ENCODE measurements at places on chromosomes 2 and 18. TPM values are rescaled to one million over a fixed set of nuclear protein-coding genes. Genes with fewer than 3 reads are reported as not detected.

The EMX1 gene
- not detected for total RNA-seq

The GTF3C2 gene
- total RNA-seq = 44.8 TPM

The LGALSL gene
- total RNA-seq = 2.1 TPM

The KCNS3 gene
- 0.94 TPM for total RNA-seq

The SCYGR3 gene
- not detected for total RNA-seq

The ITGB6 gene
- 0.33 TPM for total RNA-seq

The ACOXL gene
- total RNA-seq = not detected

The LYPD6B gene
- total RNA-seq = 71.1 TPM

The NPHP1 gene
- 6.7 TPM for total RNA-seq

The IWS1 gene
- total RNA-seq = 31.9 TPM

The FTCDNL1 gene
- total RNA-seq = 0.64 TPM

The PPP1R1C gene
- total RNA-seq = 0.46 TPM

The SP110 gene
- 14.1 TPM for total RNA-seq

The TET3 gene
- total RNA-seq = 3.6 TPM

The USP14 gene
- 94.6 TPM for total RNA-seq

- no peak for DNase-seq
Observed at GRCh38 chr2:125169022-125169763, 1144.1 kb downstream of the CNTNAP5 start.

DNA sequence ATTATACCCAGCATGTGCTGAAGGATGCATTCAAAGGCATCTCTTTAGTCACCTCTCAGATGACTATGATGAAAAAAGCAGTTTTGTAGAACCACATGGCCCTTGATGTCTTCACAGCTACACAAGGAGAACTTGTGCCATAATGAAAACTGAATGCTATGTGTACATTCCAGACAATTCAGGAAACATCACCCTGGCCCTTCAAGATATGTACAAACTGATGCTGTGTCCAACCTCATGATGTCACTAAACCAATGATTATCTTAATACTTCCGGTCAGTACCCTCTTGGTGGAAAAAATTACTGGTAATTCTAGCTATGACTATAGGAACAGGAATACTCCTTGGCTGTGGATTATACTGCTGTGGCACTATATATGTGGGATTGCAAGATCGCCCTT, 20.0 kb downstream of the DUSP11 start:
- DNase-seq = peak; percentile 16

- DNase-seq = no peak
Observed at GRCh38 chr2:167361426-167361825, 473.1 kb downstream of the XIRP2 start.

GRCh38 chr18:9082711-9083510, 19.6 kb upstream of the NDUFV2 start:
- DNase-seq = no peak

- no peak for DNase-seq
Observed at GRCh38 chr2:70979626-70980025, 1.2 kb downstream of the ANKRD53 start.

- peak; percentile 24 for DNase-seq
Observed at GRCh38 chr2:179898873-179899272, 37.5 kb upstream of the ZNF385B start.

- DNase-seq = no peak
Observed at GRCh38 chr2:236963631-236964182, 122.0 kb upstream of the COPS8 start.

DNA sequence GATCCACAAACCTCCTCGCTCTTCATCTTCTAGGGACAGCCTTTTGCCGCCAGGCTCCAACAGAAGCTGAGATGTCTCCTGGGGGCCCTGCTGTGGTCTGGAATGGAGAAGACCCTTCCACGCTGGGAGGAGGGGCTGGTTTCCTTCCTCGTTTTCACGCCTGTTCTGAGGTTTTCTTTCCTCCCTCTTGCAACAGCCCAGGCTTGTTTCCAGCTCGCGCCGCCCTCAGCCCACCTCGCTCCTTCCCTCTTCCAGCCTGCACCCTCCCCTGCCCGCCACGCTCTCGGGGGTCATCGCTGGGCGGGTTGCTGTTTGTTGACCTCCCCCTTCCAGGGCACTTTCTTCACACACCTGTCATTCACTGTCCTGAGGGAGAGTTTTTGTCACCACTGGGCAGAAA, 55.4 kb downstream of the VAPA start:
- no peak for DNase-seq

GRCh38 chr2:71309-72035, 25.2 kb upstream of the FAM110C start:
- no peak for DNase-seq

GRCh38 chr18:32255570-32255969, 65.7 kb downstream of the MEP1B start:
- DNase-seq = no peak

DNA sequence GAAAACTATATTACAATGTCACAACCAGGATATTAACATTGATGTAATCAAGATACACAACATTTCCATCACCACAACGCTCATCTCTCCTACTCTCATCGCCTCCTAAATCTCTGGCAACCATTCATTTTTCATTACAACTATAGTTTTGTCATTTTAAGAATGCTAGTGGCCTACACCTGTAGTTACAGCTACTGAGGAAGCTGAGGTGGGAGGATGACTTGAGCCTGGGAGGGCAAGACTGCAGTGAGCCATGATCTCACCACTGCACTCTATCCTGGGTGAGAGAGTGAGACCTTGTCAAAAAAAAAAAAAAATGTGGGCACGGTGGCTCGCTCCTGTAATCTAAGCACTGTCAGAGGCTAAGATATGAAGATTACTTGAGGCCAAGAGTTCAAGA, 10.5 kb downstream of the PKP4 start:
- DNase-seq = no peak

GRCh38 chr18:64002581-64002980, 32.7 kb downstream of the SERPINB8 start:
- DNase-seq = no peak

DNA sequence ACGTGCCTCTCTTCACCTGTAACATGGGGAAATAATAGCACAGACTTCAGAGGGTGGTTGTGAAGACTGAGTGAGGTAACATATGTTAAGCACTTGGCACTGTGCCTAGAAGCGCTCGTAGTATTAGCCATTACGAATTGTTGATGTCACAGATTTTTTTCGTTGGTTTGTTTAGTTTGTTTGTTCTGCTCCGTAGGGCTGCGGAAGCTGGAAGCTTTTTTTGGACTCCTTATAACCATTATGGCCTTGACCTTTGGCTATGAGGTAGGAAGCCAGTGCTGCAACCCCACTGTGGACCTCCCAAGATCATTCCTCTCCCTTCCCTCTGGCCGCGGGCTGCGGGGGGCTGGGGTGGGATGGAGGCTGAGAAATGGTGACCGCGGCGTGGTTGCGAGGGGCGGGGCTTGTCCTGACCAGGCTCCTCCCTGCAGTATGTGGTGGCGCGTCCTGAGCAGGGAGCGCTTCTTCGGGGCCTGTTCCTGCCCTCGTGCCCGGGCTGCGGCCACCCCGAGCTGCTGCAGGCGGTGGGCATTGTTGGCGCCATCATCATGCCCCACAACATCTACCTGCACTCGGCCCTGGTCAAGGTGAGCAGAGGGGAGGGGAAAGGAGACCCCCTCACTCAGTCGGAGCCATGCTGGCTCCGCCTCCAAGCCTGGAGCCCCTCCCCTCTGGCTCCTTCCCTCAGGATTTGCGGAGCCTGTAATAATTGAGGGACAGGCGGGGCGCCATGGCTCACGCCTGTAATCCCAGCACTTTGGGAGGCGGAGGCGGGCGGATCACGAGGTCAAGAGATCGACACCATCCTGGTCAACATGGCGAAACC, 5.5 kb downstream of the SLC11A1 start:
- DNase-seq = peak; percentile 57

DNA sequence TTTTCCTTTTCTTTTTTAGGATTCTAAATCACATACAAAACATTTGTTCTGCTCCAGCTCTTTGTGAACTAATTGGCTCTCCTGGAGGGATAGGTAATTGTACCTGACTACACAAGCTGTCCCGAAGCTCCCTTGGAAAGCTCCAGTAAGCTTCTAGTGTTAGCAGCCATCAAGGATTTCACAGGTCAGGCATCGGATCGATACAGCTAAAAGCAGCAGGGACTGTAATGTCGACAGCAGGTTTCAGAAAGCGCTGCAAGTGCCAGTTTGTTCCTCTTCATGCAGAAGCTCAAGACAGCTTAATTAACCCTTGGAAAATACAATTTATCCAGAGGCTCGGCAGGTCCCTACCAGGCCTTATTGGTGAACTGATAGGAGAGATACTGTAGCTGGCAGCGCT, 87.2 kb upstream of the VRK2 start:
- DNase-seq = no peak

- no peak for DNase-seq
Observed at GRCh38 chr2:65999796-66000195, 435.1 kb upstream of the MEIS1 start.

GRCh38 chr2:126644630-126645191, 11.2 kb upstream of the GYPC start:
- DNase-seq = no peak

- no peak for DNase-seq
Observed at GRCh38 chr2:10039658-10040410, 3.5 kb upstream of the KLF11 start.

GRCh38 chr2:102442967-102443828, 20.2 kb downstream of the IL18RAP start:
- DNase-seq = peak; percentile 23

DNA sequence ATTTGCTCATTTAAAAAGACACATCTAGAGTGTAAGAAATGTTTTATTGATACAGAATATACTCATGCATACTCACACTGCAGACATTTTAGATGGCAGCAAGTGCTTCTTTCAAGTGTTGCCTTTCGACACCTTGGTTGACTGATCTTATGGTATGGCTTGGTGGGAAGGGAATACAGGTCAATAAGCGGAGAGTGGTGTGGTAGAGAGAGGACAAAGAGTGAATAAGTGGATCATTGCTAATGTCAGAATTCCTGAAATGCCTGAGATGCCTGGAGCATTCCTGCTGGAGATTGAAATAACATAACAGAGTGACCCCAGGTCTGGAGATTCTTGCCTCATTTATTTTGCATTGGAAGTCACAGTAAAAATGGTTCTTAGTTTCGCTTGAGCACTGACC, 76.7 kb downstream of the RND3 start:
- peak; percentile 30 for DNase-seq

DNA sequence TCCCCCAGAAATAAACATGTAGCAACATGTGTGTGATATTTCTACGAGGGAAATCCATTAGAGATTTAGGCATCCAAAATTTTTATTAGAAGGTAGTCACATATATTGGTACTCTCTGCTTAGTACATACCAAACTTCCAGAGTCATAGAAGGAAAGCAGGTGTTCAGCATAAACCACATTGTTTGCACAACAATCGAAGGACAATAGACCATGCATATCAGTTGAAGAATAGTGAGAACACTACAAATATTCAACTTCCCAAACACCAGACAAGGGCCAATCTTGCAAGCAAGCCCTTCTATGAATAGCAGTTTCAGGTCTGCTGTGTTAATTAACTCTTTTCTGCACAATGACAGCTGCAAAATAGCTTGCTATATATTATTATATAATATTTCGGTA, 702.2 kb downstream of the ERBB4 start:
- no peak for DNase-seq

DNA sequence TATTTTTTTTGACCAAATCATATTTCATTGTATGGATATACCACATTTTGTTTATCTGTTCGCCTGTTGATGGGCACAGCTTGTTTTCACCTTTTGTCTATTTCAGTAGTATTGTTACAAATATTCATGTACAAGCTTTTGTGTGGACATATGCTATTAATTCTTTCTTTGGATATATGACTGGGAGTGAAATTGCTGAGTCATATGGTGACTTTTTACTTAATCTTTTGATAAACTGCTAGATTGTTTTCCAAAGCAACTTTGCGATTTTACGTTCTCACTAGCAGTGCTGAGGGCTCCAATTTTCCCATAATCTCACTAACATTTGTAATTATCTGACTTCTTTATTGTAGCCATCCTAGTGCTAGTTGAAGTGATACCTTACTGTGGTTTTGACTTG, 112.4 kb downstream of the CD8B2 start:
- no peak for DNase-seq
